GM18507 (cell line): ENCODE measurements at places on chromosomes 1 and 21.

- no peak for DNase-seq
Measured at GRCh38 chr1:221632072-221632471, 109.8 kb downstream of the DUSP10 start.

DNA sequence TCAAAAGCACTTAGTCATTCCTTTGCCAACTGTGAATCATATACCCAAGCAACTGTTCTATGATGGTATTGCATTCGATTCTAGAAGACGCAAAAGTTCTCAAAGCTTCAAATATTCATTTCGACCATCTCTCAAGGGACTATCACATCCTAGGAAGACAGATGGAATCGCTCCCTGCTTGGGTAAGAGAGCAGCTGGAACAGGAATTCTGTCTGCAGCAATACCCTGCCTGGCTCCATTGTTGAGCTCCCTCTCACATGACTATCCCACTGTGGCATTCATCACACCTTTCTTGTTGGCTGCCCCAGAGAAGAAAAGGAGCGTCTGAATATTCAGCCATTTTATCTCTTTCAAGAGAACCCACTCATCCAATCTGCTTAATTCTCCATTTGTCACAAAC is 397.7 kb downstream of the NTNG1 start:
- DNase-seq, result no peak

DNA sequence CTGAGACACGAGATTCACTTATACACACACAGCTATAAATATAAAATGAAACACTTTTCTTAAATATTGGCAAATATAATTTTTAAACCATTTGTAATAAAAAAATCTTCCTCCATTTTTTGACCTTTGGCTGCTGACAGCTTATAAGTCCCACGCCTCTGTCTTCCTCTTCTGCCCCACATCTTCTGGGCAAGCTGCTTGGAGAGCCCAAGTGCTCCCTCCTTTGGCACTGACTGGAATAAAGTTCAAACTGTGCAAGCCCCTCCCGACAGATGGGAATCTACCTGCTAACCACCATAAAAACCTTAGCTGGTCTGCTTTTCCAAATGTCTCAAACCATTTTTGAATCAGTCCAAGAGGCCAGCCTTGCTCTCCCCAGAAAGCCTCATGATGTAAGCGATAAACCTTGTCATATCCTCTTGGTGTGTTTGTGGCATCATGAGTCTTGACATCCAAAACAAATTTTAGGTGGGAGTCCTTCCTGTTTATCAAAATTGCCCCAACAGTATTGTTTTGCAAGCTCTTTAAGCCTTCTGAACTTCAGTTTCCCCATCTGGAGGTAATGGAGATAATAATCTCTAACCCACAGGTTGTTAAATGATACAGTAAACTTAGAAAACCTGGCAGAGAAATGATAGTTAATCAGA is 99.8 kb downstream of the SNX7 start:
- DNase-seq, result no peak

GRCh38 chr1:55034476-55035133 is 4.7 kb upstream of the PCSK9 start:
- DNase-seq, result no peak

GRCh38 chr1:162943622-162944021 is 82.6 kb upstream of the CCDC190 start:
- no peak for DNase-seq

DNA sequence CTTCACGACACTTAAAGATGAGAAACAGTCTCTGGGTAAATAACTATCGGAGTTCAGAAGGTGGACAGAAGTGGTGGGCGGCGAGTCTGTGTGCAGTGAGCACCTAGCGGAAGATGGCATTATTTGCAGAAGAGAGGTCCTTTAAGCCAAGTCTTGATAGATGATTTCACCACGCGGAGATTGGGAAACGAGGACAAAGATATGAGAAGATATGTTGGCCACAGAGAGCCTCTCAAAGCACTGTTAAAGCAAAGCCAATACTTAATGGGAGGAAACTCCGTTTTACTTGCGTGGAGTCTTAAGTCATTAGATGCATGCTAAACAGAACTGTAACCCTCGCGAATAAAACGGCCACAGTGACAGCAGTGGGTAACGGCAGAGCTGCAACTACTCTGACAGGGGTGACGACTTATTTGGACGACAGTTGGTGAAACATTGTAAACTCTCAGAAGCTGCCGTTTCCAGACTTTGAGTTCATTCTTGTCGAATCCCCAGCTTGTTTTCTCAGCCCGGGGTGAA is 577 bp upstream of the CEP350 start:
- no peak for DNase-seq

DNA sequence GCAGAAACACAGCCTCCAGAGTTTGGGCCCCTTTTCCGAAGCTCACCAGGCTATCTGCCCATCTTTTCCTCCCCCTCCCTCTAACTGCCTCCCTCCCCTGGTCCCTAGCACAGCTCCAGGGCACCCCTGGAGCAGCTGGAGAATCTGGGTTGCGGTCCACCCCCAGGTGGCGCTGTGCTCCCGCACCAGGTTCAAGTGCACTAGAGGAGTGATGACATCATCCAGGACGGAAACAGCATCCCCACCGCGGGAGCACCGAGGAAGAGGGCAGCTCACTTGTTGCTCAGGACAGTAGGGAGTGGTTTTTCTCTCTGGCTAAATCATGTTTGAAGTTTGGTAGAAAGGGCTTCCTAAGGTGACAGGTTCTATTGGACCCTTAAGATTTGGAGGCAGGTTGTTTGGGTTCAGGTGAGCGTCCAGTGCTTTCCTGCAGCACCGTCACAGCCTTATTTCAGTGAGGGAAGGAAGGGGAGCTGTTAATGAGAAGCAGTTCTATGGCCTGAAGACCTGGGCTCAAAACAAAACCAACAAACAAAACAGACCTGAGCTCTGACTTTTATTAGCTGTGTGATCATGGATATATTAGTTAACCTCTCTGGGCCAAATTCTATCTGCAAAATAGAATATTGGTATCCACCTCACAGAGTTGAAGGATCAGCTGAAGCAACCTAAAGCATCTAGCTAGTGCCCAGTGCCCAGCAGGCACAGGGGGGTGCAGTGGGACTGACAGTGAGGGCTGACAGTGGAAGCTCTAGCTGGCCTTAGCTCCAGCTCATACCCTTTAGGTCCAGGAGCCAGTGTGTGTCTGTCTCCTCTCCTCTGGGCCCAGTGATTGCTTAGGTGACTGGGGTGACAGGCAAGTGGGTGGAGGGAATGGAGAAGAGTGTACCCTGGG is 7.5 kb downstream of the SHISA4 start:
- peak; percentile 68 for DNase-seq

DNA sequence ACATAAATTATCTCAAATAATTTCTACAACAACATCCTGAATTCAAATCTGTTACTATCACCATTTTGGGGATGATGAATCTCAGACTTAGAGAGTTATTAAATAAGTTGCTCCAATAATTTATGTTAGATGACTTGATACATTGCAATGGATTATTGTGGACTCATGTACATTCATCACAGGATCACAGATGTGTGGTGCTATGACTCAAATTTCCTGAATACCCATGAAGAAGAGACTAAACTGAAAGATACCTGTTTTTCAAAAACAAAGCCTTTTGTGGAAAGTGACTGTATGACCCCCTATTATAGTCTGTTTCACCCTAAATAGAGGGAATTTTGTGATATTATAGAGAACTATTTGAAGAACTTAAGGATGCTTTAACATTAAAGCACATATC is 315.0 kb downstream of the PLA2G4A start:
- DNase-seq, result no peak

GRCh38 chr1:229756666-229757065 is 130.6 kb downstream of the URB2 start:
- DNase-seq, result no peak

- DNase-seq, result no peak
Measured at GRCh38 chr1:21260405-21261125, 29.7 kb downstream of the ECE1 start.

DNA sequence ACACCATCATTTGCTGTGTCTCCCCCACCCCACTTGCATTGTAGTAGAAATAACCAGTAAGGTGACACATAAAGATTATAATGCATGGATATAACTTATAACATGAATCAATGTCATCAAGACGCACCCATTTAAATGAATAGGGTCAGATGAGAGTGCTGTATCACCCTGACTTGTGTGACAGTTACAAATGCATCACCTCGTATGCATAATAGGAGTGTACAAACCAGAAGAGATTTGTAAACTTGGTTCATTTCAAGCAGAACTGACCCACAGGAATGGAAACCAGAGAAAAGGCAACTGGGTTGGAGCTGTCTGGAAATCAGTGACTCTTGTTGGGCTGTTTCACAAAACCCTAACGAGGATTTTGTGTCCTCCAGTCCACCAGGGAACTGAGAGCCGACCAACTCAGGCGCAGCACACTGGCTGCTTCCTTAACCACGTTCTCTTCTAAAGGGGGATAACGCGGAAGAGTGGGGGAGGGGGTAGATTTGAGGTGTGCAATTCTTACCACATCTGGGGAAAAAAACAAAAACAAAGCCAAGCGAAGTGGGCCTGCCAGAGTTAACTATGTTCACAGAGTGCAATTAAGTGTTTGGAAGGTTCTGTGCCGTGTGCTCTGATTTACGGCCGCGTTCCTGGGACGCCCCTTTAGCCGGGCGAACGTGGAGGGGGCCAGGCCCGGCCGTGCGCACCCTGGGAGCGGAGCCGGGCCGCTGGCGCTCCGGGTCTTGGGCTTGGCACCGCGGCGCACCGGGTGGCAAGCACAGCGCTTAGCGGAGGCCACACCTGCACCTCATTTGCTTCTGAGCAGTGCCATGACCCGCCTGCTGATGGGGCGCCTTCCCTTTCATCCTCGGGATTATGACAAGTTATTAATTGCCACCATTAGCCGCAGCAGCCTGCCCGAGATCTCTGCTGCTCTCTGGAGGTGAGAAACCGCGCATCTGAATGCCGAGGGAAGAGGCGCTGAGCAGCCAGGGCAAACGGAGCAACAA is 248.8 kb upstream of the FOXD3 start:
- no peak for DNase-seq

GRCh38 chr1:78829644-78830043 is 176.9 kb downstream of the ADGRL4 start:
- no peak for DNase-seq

DNA sequence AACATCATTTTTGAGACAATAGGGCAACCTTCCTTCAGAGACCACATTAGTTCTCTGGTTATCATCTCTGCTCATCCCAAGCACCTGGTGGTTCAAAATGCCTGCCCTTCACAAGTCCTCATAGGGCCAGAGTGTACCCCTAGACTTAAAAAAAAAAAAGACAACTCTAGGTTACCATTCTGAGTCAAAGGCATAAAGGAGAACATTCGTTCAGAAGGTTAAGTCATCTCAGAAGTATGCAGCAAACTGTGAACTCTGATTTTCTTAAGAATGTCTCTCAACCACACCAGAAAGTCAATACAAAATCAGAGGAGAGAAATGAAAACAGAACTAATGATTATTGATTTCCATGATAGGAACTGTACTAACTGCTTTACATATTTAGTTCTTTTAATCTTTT is 9.2 kb upstream of the BEND5 start:
- no peak for DNase-seq

DNA sequence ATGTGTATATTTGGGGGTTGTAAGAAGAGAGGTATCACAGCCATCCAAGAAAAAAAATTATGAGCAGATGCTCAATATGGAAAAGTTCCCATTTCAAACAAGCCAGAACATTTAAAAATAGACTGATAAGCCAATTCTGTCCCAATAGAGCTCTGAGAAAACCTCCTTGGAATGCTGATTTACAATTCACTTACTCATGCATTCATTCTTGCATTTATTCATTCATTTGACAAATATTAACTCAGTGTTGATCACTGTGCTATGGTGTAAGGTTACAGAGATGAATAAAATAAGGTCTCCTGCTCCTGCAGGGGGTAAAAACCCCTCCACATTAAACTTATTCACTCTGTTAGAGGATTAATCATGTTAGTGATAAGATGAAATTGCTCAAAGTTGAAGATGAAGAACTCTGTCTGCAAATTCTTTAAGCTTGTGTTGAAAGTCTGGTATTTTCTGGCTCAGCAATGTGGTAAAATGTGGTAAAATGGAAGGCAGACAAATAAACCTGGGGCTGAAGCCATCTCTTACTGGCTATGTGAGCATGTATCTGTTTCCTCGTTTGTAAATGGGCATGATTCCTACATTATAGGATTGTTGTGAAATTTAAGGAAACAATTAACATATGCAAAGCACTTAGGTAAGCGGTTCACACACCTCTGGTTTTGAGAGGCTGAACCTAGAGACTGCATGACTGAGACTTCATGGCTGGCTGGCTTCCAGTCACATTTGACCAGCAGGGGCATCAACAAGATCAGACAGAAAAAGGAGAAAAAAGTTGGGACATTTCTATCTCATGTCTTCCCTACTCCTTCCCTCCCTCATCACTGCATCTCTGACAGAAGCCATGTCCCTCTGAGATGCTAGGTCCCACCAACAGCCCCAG is 45.0 kb upstream of the DAB1 start:
- no peak for DNase-seq

- no peak for DNase-seq
Measured at GRCh38 chr1:60386249-60386648, 312.7 kb upstream of the C1orf87 start.

GRCh38 chr1:35454176-35454575 is 103.0 kb downstream of the KIAA0319L start:
- DNase-seq, result no peak

GRCh38 chr1:14110040-14110439 is 410.1 kb downstream of the PRDM2 start:
- no peak for DNase-seq

DNA sequence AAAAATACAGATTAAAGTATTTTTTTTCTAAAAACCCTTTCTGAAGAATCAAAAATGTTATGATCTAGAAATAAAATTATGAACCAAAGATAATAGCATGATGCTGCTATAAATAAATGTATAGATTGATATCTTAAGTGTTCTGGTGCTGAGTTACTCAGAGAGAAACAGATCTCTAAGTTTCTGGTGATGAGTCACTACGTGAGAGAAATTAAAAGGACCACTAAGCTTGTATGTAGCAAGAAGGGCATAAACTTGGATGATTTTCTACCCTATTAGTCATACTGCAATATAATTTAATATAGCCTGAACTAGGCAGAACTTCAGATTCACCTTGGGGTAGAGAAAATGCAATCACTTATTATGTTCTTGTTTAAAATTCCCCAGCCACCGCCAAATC is 514.8 kb downstream of the AMY1C start:
- no peak for DNase-seq

DNA sequence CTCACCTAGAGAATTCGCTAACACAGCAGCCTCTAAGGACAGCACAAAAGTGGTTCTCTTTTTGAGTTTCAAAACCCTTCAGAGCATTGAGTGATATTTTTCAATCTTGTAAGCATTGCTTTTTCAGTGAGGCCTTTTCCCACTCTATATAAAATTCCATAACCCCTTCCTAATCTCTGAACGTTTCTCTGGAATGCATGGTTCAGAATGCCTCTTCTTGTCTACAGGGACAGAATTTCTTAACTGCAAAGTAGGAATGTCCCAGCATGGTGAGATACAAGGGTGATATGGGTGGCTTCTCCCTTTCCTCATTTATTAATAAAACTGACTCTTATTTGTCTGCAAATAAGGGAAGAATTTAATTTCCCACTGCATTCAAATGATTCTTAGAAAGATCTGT is 377.9 kb downstream of the LTN1 start:
- no peak for DNase-seq

- DNase-seq, result no peak
Measured at GRCh38 chr1:21468599-21468998, 28.7 kb downstream of the NBPF3 start.

GRCh38 chr1:100360790-100361510 is 8.6 kb downstream of the CDC14A start:
- DNase-seq, result no peak
